Activated T-helper 1 cell treated with anti-CD3 and anti-CD28 coated beads, Interleukin-2, amount 50 U/mL, for 16 hours (primary cell): ENCODE measurements at places on chromosomes 16 and 17.

- DNase-seq: no peak
Observed at GRCh38 chr16:49050607-49051006, 231.0 kb downstream of the CBLN1 start.

DNA sequence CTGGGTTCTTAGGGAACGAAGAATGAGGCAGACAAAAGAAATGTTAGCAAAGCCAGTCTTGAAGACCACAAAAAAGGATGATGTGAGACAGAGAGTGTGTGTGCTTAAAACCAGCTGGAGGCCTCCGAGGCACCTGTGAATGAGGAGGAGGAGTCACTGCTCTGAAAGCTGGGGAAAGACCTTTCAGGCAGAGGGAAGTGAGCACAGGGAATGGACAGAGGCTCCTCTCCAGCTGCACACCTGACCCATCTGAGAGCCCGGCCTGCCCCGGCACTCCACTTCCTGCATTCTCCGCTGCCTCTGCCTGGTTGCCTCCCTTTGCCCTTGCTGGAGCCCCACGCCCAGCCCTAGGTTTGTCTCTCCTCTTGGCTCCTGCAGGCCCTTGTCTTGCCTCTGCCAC lies 55.2 kb upstream of the SREBF1 start:
- DNase-seq: no peak

- DNase-seq: peak; percentile 59
Observed at GRCh38 chr17:7479213-7480088, at the start of gene ZBTB4. TSS of gene ZBTB4 (minus strand) at chr17:7479631. CDS start at chr17:7466801, 12,830 bp downstream.

DNA sequence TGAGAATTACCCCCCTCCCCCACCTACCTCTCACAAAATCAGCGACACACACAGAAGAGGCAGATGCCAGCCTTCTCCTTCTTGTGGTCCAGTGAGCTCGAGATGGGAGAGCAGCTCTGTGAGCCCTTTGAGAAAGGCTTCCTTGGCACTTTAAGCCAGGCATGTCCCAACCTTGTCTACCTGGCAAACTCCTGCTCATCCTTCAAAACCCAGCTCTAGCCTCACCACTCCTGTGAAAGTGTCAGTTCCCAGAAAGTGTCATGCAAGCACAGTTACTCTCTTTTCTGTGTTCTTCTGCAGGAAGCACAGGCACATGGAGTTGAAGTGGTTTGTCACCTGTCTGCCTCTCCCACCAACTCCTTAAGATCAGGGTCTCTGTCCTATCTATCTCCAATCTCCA lies 1.6 kb downstream of the TMEM98 start:
- no peak for DNase-seq

DNA sequence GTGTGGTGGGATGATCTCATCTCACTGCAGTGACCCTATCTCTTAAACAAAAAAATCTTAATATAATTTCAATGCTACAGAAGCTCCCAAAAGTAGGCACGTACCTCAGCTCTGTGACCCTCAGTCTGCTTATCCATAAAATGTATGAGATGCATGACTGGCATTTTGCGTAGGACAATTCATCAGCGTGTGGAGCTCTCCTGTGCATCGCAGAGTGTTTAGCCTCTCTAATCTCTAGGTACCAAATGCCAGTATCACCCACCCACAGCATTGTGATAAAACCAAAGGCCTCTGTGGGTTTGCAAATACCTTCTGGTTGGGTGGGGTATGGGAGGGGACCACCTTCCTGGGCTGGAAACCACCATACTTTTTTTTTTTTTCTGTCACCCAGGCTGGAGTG lies 19.0 kb upstream of the TUBG2 start:
- DNase-seq: no peak

- no peak for DNase-seq
Observed at GRCh38 chr17:72466199-72466598, 345.4 kb downstream of the SOX9 start.

DNA sequence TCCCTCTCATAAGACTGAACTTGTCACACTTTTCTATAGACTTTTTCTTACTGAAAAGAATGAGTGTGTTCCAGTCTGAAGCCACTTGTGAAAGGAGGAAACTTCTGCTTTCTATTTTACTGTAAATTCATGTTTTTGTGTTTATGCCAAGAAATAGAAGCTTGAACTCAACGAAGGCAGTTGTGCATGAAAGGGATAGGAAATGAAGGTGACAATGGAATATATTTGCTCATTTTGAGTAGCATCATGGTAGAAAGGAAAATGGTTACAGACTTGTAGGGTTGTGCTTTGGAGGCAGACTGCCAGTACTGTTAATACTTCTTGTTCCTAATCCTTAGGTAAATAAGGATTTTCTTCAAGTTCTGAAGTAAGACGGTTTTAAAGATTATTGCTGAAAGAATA lies 8.1 kb downstream of the CLTC start:
- no peak for DNase-seq

- DNase-seq: no peak
Observed at GRCh38 chr17:70321352-70321751, 152.0 kb downstream of the KCNJ2 start.

- DNase-seq: no peak
Observed at GRCh38 chr17:77182205-77183172, 41.7 kb downstream of the SEC14L1 start.

DNA sequence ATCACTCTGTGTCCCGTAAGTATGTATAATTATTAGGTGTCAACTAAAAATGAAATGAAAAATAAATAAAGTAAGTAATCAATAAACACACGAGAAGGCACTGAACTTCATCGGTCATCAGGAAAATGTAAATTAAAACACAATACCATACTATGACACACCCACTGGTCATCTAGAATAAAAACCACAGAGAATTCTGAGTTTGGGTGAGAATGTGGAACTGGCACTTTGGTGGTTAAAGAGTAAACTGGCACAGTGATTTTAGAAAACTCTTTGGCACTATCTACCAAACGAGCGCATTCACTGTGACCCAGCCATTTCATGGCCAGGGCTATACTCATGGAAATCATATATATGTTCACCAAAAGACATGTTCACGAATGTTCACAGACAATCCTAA lies 98.2 kb downstream of the HS3ST3A1 start:
- DNase-seq: no peak

DNA sequence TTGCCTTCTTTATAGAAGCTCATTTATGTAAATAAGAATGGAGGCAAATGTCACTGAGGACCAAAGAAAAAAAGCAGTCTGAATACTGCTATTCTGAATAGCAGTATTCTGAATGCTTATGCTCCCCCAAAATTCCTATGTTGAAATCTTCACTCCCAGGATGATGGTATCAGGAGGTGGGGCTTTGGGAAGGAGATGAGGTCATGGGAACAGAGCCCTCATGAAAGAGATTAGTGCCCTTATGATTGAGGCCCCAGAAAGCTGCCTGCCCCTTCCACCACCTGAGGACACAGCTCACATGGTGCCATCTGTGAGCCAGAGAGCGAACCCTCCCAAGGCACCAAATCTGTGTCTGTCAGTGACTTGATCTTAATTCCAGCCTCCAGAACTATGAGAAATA lies 28.8 kb downstream of the HEATR6 start:
- no peak for DNase-seq

GRCh38 chr17:44417553-44417952 lies 28.1 kb upstream of the ITGA2B start:
- no peak for DNase-seq

GRCh38 chr17:63700528-63701455 lies 867 bp upstream of the LIMD2 start:
- no peak for DNase-seq

GRCh38 chr17:35438433-35438832 lies 6.1 kb upstream of the SLFN12 start:
- no peak for DNase-seq

GRCh38 chr16:24918641-24919040 lies 72.9 kb downstream of the SLC5A11 start:
- no peak for DNase-seq

DNA sequence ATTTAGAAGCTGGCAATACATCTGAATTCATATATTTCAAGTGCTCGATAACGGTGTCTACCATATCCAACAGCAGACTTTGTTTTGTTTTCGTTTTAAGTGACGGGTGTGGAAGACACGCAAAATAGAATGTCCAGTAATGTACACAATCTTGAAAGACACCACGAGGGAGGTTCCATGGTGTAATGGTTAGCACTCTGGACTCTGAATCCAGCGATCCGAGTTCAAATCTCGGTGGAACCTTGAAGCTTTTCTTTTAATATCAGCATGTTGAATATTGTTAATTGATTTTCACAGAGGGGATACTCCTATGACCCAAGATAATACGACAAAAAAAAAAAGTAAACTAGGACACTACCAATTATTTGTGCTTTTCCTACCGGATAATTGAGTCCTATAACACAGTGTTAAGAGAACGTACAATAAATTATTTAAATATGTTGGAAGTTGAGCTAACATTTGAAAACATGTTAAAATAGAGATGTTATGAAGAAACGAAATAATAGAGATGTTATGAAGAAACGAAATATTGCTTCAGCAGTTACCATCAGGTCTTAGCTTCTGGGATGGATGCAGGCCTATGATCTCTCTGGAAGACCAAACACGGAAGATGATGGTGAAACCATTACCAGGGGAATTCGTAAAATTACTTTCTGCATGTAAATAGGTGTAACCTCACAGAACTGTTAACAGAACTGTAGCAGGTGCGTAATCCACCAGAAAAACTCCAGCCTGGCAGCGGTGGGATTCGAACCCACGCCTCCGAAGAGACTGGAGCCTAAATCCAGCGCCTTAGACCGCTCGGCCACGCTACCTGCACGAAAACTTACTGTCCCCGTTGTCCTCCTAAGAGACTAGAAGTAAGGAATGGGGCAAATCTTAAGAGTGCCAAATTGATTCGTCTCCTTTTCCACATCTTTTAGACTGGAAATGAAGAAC lies 1.5 kb upstream of the ALOXE3 start:
- no peak for DNase-seq

DNA sequence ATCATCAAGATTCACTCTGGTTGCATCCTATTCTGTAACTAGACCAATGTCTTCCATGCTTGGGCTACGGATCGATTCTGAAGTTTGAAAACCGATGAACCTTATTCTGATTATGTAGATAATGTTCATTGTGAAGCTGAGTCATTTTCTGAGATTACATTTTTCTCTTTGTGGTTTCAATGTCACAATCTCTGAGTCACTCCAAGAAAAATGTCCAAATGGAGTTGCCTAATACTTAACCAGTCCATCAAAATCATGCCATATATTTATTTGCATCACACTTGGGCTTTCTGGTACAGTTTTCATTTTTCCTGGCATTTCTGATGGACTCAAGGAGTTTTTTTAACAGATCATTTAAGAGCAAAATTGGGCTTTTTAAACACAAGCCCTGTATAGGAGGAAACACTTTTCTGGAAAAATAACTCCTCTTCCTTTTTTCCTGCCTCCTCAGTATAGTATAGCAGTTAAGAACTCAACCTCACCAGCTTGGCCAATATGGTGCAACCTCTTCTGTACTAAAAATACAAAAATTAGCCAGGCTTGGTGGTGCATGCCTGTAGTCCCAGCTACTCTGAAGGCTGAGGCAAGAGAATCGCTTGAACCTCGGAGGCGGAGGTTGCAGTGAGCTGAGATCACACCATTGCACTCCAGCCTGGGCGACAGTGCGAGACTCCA lies 17.5 kb downstream of the CACNG3 start:
- DNase-seq: no peak

DNA sequence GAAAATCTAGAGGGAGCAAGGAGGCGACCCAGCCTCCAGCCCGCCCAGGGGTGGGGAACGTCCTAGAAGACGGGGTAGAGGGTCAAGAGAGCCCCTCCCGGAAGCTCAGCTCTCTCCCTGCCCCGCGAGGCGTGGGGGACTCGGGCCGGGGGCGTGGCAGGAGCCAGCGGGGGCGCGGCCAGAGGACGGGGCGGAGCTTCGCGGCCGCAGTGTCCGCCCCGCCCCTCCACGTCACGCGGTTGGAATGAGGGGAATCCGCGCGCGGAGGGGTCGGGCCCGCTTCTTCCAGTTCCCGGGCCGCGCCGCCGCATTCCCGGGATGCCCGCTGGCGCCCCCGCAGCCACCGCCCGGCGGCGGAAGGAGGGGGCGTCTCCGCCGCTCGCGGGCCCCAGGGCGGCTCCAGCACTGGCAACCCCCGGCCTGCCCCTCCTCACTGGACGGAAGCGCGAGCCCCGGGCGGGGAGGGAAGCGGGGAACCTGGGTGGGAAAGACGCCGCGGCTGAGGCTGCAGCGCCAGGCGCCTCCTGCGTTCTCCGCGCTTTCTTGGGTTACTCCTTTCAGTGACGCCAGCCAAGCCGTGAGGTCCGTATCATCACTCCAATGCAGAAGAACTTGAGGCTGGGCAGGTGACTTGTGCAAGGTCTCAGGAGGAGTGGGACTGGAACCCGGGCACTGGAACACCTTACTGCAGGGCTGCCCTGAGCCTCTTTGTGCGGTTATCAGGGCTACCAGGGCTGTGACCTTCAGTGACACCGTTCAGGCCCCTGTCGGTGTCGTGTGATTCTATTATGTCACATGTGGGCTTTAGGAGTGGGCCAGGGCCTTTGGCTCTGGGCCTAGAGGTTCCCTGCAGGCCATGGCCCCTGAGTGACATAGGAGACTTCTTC lies 4.3 kb downstream of the MYO1C start:
- DNase-seq: peak; percentile 34

DNA sequence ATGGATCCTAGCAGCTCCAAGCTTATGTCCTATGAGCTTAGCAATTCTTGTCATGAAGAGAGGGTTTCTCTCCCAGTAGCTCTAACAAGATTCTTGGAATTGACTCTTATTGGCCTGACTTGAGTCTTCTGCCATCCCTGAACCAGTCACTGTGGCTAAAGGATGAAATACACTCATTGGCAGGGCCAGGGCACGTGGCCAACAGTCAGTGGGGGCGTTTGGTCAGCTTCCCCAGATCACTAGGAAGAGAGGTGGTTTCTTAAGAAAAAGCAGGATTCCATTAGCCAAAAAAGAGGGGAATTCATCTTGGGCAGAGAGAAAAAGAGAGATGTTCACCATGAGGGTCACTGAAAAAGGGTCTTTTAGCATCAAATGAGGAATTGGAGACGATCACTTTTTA lies 363.2 kb downstream of the SNX29 start:
- DNase-seq: no peak

- DNase-seq: peak; percentile 40
Observed at GRCh38 chr17:75124041-75124818, 7.3 kb downstream of the NT5C start.

GRCh38 chr17:81565231-81565630 lies 13.1 kb upstream of the FAAP100 start:
- DNase-seq: no peak
